Omental fat pad (tissue), 4 donors: ENCODE measurements at places on chromosomes 3 and 15. TPM values are rescaled to one million over a fixed set of nuclear protein-coding genes. Genes with fewer than 3 reads are reported as not detected.

DNA sequence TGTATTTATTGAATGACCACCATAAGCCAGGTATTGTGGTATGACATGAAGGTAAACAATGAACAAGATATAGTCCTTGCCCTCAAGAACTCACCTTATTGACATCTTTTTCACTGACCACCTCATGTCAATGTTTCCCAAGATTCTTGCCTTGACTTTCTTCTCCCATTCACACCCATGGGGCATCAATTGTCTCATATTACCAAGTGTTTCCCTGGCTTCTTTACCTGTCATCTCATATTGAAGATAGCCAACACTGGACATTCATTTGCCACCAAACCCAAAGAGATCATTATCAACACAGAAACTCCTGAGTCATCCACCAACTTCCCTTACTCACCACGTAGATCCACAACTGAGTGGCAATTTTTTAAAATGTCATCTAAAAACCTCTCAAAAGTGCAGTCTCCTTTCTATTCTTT lies 2.2 kb downstream of the EFHB start:
- DNase-seq = no peak

DNA sequence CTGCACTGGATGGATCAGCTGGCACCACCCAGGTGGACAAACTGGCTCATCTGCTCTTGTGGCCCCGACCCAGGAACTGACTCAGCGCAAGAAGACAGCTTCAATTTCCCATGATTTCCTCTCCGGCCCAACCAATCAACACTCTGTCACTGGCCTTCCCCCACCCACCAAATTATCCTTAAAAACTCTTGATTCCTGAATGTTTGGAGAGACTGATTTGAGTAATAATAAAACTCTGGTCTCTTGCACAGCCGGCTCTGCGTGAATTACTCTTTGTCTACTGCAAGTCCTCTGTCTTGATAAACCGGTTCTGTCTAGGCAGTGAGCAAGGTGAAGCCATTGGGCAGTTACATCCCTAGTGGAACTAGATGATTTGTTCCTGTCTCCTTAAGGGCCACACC lies 16.1 kb downstream of the BDH1 start:
- no peak for DNase-seq

Gene LRRC2
- 2.0 TPM for total RNA-seq

- DNase-seq = no peak
These were observed 530.8 kb upstream of the BCHE start for GRCh38 chr3:166367947-166368533.

DNA sequence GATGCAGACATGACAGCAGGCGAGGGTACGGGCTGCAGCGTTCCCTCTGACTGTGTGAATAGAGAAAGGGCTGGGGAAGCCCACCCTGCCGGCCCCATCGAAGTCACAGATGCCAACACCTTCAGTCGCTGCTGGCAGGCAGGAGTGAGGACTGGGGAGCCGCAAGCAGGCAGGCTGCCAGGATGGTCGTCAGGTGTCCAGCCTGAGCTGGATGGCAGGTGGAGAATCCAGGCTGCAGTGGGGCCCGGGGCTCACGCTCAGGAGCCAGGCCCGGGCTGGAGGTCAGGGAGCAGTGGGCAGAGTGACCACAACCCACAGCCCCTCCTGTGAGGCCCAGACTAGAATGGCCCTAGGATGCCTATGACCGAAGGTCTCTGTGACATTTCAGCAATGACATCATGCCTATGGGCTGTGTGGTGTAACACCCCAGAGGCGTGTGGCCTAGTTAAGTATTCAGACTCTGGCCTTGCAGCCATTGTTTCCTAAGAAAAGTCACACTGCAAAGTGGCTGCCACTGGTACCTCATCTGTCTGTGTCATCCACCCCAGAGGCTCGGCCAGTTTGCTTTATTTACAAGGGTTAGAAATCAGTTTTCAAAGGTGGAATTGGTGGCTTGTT lies 15.7 kb downstream of the PRR23E start:
- no peak for DNase-seq

GRCh38 chr3:185332026-185332735 lies 30.8 kb upstream of the MAP3K13 start:
- no peak for DNase-seq

DNA sequence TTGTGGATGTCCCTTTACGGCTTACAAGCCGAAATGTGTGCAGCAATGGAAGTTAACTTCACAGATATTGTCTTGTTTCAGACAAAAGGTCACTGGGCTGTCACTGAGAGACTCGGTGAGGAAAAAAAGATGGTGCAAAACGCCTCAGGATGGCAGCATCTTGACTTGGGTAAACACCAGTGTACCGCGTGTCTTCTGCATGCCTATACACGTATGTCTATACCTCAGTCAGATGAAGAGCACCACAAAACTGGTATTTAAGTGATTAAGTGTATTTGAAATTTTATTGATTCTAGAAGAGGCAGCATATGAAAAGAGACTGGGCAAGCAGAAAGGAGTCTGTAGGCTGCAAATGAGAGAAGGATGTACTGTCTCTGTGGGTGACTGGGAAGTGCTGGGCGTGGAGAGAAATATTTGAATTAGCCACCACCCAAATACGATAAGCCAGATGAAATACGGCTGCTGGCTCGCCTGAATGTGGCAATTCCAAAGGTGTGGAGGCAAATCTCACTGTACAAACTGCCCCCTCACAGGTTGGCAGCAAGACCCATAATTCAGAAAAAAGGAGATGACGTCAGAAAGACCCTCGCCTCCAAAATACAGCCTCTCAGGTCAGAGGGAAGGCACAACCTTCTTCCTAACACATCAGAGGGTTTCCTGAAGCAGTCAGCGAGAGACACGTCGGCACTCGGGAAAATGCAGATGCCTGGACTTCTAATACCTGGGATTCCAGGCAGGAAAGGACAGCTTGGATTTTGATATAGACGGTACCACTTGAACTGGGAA lies 53.4 kb upstream of the NEO1 start:
- DNase-seq = no peak

- DNase-seq = no peak
These were observed 6.3 kb upstream of the CTSH start for GRCh38 chr15:78950902-78951840.

- no peak for DNase-seq
These were observed 28.5 kb downstream of the PLXNA1 start for GRCh38 chr3:127011270-127011992.

Gene ZSCAN29
- 17.5 TPM for total RNA-seq

DNA sequence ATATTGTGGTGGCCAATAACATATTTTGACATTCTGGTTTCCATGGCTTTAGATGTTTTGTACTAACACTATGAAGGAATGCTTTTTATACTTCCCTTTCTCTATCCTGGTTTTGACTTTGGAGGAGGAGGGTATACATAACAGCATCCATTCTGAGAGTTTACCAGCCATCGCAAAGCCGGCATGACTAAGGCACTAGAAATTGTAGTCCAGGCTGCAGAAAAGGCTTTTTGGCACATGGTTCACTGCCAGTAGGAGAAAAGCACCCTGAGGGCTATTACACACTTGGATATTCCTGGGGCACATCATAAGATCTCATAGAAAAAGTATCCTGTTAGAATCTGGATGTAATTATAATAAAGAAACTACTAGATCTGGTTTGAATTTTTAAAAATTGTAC lies 101.8 kb downstream of the STT3B start:
- DNase-seq = no peak

GRCh38 chr15:39299486-39300267 lies 281.2 kb upstream of the THBS1 start:
- DNase-seq = no peak

GRCh38 chr3:67493808-67494207 lies 160.6 kb downstream of the SUCLG2 start:
- no peak for DNase-seq

DNA sequence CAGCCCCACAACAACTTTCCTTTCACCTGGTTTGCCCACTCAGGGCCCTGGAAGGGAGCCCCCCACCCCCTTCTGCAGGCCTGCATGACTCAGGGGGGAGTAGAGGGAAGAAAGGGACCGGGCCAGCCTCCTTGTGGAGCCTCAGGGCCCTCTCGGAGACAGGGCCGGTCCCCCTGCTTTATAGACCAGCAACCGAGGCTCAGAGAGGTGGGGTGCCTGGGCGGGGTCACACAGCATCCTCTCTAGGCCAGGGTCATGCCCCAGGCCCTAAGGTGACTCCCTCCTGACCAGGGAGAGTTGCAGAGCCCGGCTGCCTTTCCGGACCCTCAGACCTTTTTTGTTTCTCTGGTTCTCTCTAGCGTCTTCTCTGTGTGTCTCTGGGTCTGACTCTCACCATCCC lies 211.3 kb downstream of the TBC1D2B start:
- no peak for DNase-seq

DNA sequence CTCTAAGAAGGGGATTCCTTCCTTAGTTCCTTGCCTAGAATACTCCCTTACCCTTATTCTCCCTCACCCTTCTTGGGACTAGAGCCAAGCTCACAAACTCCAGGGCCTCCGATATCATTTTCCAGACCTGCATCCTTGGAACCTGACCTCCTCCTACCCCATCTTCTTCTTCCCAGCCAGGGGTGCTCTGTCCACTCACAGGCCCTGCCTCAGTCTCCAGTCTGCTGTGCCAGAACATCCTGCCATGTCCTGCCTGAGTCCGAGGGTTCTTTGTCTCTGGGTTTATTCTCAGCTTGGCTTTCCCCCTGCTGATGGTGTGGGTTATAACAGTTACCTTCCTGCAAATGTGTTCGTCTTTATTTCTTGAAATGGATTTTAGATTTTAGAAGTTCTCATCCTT lies 59.9 kb upstream of the MCF2L2 start:
- no peak for DNase-seq

GRCh38 chr3:98974442-98974841 lies 72.9 kb upstream of the DCBLD2 start:
- DNase-seq = no peak

Gene GPR149
- total RNA-seq = not detected

Gene RLBP1
- total RNA-seq = not detected

DNA sequence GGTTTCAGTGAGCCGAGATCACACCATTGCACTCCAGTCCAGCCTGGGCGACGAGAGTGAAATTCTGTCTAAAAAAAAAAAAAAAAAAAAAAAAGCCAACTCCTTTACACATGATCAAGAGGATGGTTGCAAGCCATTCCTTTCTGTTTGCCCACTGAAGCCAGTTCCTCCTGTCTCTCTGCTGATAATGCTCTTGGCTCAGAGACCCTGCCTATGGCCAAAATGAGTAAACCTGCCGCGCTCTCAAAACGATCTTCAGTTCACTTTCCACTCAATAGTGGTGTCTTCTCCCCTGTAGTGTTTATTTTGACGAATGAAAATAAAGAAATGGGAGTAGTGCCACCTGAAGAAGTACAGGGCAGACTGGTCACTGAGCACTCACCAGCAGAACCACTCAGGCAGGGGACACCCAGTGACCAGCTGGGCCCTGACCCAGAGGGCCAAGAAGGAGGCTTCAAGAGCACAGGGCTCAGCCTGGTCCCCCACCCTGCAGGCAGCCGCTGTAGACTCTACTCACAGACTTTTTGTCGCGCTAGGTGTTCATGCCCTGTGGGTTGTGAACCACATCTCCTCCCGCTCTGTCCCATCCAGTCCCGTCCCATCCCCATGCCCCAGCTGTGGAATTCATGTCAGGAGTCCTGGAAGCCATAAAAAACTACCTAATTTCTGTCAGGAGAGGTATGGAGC lies 23.6 kb downstream of the GRAMD2A start:
- no peak for DNase-seq

Gene COLQ
- 1.2 TPM for total RNA-seq

Gene POPDC2
- total RNA-seq = 7.1 TPM

GRCh38 chr15:52054381-52054780 lies 35.4 kb downstream of the MAPK6 start:
- no peak for DNase-seq

DNA sequence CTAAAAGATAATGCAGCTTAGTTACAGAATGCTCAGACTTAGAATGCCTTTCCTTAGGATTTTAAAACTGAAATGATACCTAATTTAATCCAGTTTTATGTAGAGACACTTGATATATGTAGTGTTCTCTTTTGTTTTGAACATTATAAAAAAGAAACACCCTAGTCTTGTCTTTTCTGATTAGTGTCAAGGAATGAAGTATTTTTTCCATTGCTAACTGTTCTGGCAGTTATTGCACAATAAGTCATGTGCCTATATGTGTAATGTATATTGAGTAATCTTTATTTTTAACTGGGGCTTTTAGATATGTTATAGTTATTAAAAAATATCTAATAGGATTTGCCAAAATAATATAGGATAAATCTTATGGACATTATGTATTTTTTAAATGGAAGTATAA lies 4.5 kb downstream of the ARL8B start:
- DNase-seq = no peak

DNA sequence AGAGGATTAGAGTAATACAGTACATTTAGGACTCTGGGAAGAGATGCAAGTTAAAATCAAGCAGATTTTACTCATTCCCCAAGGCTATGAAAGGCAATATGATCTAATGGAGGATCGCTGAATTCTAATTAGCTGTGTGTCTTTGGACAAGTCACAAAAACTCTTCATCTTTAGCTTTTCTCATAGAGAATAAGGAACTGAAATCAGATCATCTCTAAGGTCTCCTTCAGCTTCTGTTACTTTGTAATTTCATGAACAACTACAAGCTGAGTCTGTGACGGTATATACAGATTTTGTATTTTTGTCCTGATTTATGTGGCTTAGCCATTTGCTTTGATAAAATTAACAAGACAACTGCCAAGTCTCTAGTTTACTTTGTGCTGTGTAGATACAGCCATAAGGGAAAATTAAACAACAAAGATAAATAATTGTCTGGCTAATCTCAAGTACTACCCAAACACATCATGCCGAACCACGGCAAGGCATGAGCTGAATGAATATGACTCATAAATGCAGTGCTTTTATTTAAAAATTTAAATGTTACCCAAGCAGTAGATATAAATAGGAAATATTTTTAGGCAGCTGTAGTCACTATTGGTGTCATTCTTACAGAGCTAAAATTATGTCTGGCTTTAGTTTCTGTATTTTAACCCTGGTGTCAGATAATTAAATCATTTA lies 81.5 kb downstream of the GAP43 start:
- DNase-seq = no peak

GRCh38 chr15:67035886-67036285 lies 29.5 kb upstream of the SMAD3 start:
- no peak for DNase-seq

DNA sequence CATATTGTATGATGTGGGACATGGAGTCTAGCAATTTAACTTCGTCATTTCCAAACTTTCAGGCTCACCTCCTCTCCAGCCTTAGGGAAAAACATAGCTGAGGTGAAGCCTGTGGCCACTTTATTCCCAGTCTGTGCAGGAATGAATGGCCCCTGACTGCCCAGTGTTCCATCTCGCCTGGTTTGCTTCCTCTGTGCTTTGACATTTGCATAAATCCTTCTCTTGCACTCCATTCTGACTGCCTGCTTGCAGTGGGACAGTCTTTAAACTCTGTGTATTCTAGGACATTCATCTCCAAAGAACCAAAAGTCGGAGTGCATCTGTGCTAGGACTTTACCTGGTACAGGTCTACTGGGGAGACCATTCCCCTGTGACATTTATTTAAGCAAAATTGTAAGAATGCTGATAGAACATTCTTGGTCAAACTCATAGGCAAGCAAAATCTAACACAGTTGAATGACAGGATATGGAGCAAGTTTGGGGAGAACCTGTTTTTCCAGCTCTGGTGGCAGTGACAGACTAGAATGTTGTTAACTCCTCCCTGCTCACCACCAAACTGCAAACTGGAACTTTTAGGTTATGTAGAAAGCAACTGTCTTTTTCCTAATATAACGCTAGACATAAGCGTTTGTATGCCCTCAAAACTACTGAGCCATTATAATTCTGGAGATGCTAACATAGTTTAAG lies 22.1 kb downstream of the TMED3 start:
- DNase-seq = no peak

- no peak for DNase-seq
These were observed 178.3 kb downstream of the SUCNR1 start for GRCh38 chr3:152051501-152052404.

- DNase-seq = no peak
These were observed 60.5 kb downstream of the TBL1XR1 start for GRCh38 chr3:177136741-177137140.

GRCh38 chr15:73752806-73753193 lies 351 bp downstream of the INSYN1 start:
- no peak for DNase-seq
